Fibroblast of the aortic adventitia (primary cell): ENCODE measurements at places on chromosomes 7 and 10. TPM values are rescaled to one million over a fixed set of nuclear protein-coding genes. Genes with fewer than 3 reads are reported as not detected.
A peak's percentile ranks its signal among the peaks of the same experiment; 100 is the strongest.

GRCh38 chr10:68517188-68517587, 10.1 kb downstream of the SLC25A16 start:
- DNase-seq: no peak

- DNase-seq: no peak
These were observed 49.3 kb downstream of the TPK1 start for GRCh38 chr7:144786522-144786921.

DNA sequence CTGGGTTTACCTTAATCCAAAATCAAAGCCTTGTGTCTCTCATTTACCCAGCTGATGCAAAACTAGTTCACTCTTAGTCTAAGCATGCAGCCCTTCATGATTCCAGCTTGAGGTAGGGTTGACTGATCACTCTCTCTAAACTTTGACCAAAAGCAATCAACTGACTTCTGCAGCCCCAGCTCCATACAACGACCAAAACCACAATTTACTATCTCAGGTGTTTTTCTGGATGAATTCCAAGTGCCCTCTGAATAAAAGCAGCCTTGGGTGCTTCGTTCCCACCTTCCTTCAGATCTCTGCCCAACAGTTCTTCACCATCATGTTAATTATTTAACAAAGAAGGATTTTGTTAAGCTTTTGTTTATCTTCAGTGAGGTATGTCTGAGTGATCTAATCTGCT, 62.6 kb downstream of the CCDC6 start:
- DNase-seq: no peak

- no peak for DNase-seq
These were observed 183.5 kb downstream of the POM121L12 start for GRCh38 chr7:53218730-53219504.

DNA sequence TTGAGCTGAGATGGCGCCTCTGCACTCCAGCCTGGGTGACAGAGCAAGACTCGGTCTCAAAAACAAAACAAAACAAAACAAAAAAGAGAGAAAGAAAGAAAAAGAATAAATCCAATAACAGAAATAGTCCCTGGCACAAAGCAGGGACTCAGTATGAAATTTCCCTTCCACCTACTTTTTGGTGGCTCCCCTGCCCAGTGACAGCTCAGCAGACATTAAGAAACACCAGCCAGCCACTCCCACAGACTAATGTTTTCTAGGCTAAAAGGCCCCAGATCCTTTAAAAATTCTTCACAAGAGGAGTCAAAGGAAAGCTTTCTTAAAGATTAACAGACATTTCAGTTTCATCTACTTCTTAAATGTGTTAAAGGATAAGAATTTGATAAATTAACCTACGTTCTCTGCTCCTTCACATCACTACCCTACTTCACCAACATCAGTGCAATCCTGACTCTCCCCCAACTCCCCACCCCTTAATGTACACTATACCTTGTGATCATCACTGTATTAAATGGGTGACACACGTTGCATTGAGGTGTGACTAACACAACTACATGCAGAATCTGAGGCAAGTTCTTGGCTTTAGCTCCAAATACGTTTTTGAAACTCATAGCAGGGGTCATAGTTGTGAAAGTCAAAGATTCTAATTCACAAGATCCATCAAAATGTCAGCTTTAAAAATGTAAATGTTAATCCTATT, 114.5 kb upstream of the CAV2 start:
- DNase-seq: no peak

DNA sequence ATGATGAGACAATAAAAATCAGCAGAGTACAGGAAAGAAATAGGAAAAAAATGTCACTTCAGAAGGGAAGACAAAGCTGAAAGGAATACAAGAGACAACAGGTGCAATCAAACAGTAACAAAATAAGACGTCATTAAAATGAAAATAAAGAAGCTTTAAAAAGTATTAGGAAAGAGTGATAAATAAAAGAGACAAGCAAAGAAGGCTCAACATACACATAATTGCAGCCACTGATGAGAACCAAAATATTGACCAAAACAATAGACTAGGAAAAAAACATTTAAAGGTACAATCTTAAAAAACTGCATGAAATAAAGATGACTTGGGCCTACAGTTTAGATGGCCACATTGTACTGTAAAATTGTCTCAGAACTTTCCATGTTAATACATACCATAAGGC, 160.5 kb upstream of the MINDY3 start:
- DNase-seq: no peak

DNA sequence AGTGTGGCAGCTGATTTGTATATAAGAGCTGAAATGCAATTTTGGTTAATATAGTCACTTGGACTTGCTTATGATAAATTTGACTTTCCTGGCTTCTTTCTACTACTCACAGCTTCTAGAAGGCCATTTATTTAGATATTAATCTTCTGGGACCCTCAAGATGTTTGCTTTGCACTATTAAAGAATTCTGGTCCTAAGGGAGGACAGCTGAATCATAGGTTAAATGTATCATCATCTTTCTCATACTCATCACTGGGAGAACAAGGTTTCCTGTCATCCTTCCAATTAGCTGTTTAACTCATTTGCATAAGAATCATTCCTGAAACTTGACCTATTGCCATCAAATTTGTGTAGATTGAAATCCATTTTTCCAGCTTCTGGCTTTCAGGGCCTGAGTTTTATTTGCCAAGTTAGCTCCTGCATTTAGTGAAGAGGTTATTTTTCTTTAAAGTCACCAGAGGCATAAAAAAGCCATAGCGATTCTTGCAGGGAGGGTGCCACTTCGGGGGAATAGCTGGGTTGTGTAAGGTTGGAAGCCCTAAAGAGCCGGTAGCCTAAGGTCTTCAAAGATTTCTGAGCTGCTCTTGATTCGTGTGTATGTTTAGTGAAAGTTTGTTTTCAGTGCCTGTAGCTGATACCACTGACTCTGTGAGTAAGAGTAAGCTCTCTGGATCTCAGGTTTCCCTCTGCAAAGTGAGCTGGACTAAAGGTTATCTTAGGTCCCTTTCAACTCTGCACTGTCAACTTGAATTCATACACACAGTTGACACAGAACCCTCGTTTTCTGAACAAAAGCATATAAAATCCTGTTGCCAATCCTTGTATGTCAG, 4.3 kb downstream of the MAP3K8 start:
- DNase-seq: peak; percentile 41

The ODAD2 gene
- total RNA-seq: 0.18 and 0.57 TPM in 2 replicates

The FAM25C gene
- not detected in 2 replicates for total RNA-seq

The ZNF3 gene
- 24.3 and 71.3 TPM in 2 replicates for total RNA-seq

The PRF1 gene
- total RNA-seq: not detected in 2 replicates
